ENCODE measurements at places on chromosomes 3 and 15. TPM values are rescaled to one million over a fixed set of nuclear protein-coding genes. Genes with fewer than 3 reads are reported as not detected.

Gene ETV5
- total RNA-seq, result 15.4 TPM

Gene SNTN
- not detected for total RNA-seq

GRCh38 chr3:166071-166470 is 30.5 kb upstream of the CHL1 start:
- H3K36me3 ChIP-seq, result no peaks in the 10 kb centered on the region
- H3K4me3 ChIP-seq, result no peak overlapping the region
- no peaks in the 10 kb centered on the region for H3K4me1 ChIP-seq
- H3K27ac ChIP-seq, result no peak overlapping the region
- DNase-seq, result no peak
- H3K27me3 ChIP-seq, result no peaks in the 10 kb centered on the region

GRCh38 chr3:71926262-71926600 is 141.3 kb upstream of the PROK2 start:
- H3K4me3 ChIP-seq, result no peak overlapping the region
- peak; percentile 12 for DNase-seq
- H3K4me1 ChIP-seq, result no peaks in the 10 kb centered on the region
- H3K36me3 ChIP-seq, result no peaks in the 10 kb centered on the region
- H3K27me3 ChIP-seq, result peaks cover 3% of the 10 kb centered on the region
- no peak overlapping the region for H3K27ac ChIP-seq

- H3K4me3 ChIP-seq, result no peak overlapping the region
- no peak for DNase-seq
- no peaks in the 10 kb centered on the region for H3K4me1 ChIP-seq
- H3K36me3 ChIP-seq, result no peaks in the 10 kb centered on the region
- no peaks in the 10 kb centered on the region for H3K27me3 ChIP-seq
Measured at GRCh38 chr3:102235679-102236078, 199.1 kb upstream of the ZPLD1 start.

Gene STARD5
- total RNA-seq, result 14.9 TPM

GRCh38 chr3:41234823-41235721 is 35.8 kb downstream of the CTNNB1 start:
- H3K4me1 ChIP-seq, result no peaks in the 10 kb centered on the region
- no peaks in the 10 kb centered on the region for H3K27me3 ChIP-seq
- no peak overlapping the region for H3K27ac ChIP-seq
- DNase-seq, result peak; percentile 66
- peaks cover 13% of the 10 kb centered on the region for H3K36me3 ChIP-seq

GRCh38 chr3:31010491-31010890 is 116.0 kb upstream of the GADL1 start:
- no peak overlapping the region for H3K4me3 ChIP-seq
- no peaks in the 10 kb centered on the region for H3K4me1 ChIP-seq
- no peaks in the 10 kb centered on the region for H3K36me3 ChIP-seq
- H3K27ac ChIP-seq, result no peak overlapping the region
- H3K27me3 ChIP-seq, result no peaks in the 10 kb centered on the region

Gene DLEC1
- under 0.01 TPM for total RNA-seq

DNA sequence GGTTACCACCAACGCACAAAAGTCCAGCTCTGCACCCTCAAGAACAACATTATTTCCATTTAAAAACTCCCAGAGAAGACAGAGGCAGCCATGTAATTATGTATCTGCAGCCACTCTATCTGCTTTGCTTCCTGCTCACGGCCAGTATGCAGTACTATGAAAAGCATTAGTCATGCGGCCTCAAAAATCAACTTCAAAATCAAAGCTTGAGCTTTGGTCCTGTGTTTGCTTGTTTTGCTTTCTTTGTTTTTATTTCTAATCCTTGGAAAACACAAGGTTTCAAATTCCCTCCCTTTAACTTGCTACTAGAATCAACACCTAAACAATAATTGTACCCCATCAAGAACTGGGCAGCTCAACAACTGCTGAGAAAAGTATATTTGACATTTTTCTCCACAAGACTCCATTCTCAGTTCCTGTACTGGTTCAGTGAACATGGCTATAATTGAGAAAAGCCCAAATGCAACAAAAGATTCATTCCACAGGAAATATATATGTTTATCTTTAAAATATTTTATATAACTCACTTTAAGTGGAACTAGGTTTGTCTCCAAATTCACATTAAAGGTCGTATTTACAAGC is 37.6 kb downstream of the GBE1 start:
- H3K27me3 ChIP-seq, result no peaks in the 10 kb centered on the region
- peak; percentile 74 for DNase-seq
- H3K4me1 ChIP-seq, result no peaks in the 10 kb centered on the region
- peak overlapping the region; percentile 41 for H3K27ac ChIP-seq
- H3K4me3 ChIP-seq, result no peak overlapping the region
- H3K36me3 ChIP-seq, result no peaks in the 10 kb centered on the region

DNA sequence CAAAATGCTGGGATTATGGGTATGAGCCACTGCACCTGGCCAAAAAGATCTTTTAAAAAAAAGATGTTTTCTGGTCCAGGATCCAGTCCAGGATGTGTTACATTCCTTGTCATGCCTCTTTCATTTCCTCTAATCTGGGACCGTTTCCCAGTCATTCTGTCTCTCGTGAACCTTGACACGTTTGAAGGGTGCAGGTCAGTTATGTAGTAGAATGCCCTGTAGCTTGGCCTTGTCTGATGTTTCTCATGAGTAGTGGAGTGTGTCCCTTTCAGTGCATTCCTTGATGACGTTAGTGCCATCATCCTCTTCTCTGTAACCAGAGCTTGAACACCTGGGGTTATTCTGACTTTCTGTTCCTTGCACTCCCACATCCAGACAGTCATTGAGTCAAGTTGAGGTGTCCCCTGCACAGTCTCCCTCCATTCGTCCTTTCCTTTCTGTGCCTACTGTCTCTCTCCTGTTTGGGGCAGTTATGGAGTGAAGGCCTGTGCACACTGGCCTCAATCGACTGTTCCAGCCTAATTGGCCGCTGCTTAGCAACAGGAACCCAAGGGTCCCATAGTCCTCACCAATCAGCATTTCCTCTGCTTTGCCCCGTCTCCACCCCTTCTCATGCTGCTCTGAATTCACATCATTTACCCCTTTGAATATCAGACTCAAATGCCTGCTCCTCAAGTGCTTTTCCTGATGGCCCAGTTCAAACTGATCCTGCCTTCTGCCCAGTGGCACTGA is 5.5 kb downstream of the FAM81A start:
- H3K36me3 ChIP-seq, result no peaks in the 10 kb centered on the region
- H3K27ac ChIP-seq, result no peak overlapping the region
- no peaks in the 10 kb centered on the region for H3K27me3 ChIP-seq

DNA sequence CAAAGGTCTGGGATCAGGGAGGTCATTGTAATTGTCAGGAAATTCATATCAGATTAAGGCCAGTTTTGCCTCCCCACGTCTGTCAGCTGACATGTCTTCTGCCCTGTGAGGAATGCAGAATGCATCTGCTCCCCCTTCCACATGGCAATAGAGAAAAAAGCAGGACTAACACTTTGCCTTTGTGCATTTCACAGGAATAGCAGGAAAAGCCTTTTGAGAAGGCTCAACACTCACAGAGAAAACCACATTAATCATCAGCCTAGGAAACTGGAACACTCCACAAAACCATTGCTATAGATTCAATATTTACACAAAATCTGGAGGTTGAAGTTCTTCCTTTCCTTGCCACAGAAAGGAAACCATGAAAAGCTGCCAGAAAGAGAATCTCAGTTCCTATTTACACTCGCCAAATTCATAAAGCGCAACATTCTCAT is 165.2 kb upstream of the HES1 start:
- no peaks in the 10 kb centered on the region for H3K36me3 ChIP-seq
- peak; percentile 77 for DNase-seq
- no peak overlapping the region for H3K27ac ChIP-seq
- H3K27me3 ChIP-seq, result peaks cover 43% of the 10 kb centered on the region
- no peak overlapping the region for H3K4me3 ChIP-seq
